ENCODE measurements at places on chromosomes 1 and 21.

- no peak for DNase-seq
These were observed 34.9 kb downstream of the PDPN start for GRCh38 chr1:13618483-13618882.

DNA sequence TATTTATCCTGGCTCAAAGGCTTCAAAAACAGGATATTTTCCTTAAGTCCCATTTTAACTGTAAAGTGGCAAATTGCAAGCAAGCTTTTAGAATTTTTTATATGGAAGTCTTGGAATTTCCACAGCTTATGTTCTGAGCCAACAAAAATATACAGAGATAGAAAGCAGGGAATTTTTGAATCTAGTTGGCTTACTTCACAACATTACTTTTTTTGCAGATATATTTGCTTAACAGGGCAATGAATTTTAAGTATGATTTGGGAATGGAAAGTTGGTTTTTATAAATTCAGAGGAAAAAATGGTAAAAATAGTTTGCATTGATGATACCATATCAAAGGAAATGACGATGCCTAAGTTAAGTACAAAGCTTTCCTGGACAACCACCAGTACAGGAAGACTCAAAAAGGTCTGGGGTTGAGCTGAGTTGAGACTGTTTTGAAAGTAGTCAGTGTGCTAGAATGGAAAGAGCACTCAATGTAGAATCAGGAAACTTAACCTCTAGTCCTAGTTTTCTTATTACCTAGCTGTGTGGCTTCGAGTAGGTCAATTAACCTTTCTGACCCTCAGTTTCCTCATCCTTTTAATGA lies 11.0 kb upstream of the VCAM1 start:
- no peak for DNase-seq

GRCh38 chr1:92447033-92447681 lies 39.6 kb downstream of the GFI1 start:
- no peak for DNase-seq

- DNase-seq = no peak
These were observed 196.0 kb downstream of the CRB1 start for GRCh38 chr1:197464044-197464443.

- no peak for DNase-seq
These were observed 306.4 kb downstream of the DUSP10 start for GRCh38 chr1:221435504-221435904.

DNA sequence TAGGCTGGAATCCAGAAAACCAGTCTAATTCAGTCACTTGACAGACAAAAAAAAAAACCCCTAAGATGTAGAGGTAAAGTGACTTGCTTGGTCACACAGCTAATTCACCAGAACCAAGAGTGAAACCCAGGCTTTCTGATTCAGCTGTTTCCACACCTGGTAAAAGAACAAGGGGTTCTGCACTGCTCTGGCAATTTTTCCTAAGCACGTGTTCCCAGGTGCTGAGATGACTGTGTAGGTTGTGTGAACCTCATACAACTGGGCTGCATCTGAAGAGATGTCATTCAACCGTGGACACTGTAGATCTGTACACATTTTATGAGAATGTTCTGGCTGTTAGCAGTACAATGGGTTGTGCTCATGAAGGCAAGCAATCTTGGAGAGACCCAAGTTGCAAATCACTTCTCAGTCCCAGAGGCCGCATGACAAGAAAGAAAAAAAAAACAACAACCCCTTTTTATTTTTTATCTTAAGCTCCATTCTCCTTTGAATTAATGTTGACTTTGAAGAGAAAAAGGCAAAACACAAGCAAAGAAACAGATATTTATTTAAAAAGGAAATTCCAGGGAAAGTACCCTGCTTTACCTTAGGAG lies 95.4 kb downstream of the INTS7 start:
- no peak for DNase-seq

Data from activated T-cell treated with anti-CD3 and anti-CD28 coated beads, Interleukin-2, amount 50 U/mL, for 4 hours (primary cell).